ENCODE measurements at places on chromosomes 5 and 9. TPM values are rescaled to one million over a fixed set of nuclear protein-coding genes. Genes with fewer than 3 reads are reported as not detected.

The IFNB1 gene
- not detected for total RNA-seq

The SNX2 gene
- 128 TPM for total RNA-seq

DNA sequence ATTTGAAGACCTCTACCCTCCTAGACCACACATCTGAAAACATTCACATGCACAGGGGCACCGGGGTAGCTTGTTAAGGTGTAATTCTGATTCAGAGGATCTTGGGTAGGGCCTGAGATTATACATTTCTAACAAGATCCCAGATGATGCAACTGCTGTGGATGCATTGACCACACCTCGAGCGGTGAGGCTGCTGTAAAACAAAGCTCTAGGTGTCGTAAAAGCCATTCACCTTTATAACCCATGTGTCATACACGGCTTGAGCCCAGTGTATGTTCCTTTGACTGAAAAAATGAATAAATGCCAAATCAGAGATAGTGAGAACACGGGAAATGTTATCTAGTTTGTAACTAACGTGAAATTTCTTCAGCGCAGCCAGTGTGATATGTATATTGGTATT lies 1578.2 kb upstream of the WWC1 start:
- no peak for DNase-seq

GRCh38 chr5:139752506-139753473 lies 42.8 kb upstream of the PSD2 start:
- no peak for DNase-seq

- no peak for DNase-seq
Observed at GRCh38 chr5:54159153-54159892, 151.1 kb downstream of the ARL15 start.

The HAVCR2 gene
- 2.4 TPM for total RNA-seq

GRCh38 chr9:132168347-132168746 lies 6.5 kb downstream of the NTNG2 start:
- DNase-seq = no peak

DNA sequence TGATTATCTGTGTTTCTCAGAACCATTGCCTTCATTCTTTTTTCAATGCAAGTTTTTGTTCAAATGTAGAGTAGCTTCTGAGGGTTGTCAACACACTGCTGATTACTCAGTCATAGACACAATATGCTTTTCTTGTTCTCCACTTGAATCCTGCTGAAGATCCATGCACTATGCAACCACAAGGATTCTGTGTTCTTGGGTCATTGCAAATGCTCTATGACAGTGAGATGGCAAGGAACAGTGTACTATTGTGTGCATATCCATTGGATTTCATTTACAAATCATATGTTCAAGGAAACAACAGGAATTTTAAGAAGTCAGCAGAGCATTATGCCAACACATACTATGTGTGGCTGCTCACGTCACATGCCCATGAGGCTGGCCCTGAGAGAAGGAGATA lies 1590.2 kb downstream of the EFNA5 start:
- no peak for DNase-seq

DNA sequence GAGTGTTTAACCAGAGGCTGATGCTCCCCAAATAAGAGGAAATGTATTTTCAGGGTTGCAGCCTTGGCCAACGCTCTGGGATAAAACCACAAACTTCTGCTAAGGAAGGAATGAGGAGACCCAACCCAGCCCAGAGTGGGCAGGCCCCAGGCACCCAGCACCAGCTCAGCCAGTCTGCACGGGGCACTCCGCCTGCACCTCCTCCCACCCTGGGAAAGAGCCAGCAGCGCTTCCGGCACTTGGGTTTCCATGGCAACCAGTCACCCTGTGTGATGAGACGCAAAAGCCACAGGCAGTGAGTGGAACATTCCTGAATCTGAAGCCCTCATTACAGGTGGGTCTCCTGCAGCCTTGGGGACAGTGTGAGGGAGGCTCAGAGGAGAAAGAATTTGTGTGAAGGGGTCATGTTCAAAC lies 85.2 kb upstream of the ZBTB43 start:
- DNase-seq = no peak

GRCh38 chr5:38639377-38640358 lies 83.2 kb upstream of the LIFR start:
- DNase-seq = no peak

GRCh38 chr5:35811108-35811741 lies 45.5 kb upstream of the IL7R start:
- DNase-seq = no peak

The FBXW5 gene
- total RNA-seq = 111 TPM

DNA sequence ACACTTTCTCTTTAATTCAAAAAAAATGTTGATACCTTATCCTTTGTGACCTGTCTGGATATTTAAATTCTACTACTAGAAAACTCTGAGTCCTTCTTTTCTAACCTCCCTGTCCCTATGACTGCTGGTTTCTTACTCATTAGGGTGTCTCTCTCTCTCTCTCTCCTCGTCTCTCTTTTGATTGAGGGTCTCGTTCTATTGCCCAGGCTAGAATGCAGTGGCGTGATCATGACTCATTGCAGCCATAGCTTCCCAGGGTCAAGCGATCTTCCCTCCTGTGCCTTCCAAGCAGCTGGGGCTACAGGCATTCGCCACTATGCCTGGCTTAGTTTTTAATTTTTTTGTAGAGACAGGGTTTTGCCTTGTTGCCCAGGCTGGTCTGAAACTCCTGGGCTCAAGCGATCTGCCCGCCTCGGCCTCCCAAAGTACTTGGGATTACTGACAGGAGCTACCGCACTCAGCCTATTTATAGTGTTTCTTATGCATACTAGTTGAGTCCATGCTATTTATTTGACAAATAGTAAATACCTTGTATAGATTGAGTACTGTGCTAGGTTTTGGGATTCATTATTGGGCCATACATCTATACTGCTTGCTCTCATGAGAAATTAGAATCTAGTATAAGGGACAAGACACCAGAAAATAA lies 61.9 kb downstream of the NSD1 start:
- no peak for DNase-seq

The IFNK gene
- total RNA-seq = not detected

The PCAT7 gene
- not detected for total RNA-seq

DNA sequence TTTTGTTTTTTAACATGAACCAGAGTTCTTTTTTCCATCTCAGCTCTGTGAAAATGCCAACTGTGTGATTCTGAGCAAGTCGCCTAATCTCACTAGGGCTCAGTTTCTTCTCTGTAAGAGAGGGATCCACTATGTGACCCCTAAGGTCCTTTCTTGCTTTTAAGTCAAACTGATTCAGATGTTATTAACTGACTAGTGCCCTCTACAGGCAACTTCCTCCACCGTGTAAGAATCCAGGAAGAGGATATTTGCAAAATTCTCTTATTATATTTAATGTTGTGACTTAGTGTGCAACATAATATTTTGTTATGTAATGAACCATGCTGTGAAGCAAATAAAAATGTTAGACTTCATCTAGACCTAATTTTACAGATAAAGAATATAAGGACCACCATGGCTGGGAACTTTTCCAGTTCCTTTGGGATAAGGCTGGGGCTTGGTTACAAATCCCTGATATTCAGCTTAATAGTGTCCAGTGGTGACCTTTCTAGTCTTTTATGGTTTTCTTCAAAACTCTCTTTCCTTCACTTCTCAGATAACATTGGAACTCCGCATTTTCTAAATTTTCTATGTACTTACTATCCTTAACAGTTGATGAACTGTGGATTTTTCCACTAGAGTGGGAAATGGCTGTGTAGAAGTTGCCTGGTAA lies 244.7 kb downstream of the PIK3R1 start:
- DNase-seq = peak; percentile 46

The CCNH gene
- 25.4 TPM for total RNA-seq

GRCh38 chr5:72296256-72296655 lies 23.8 kb downstream of the MRPS27 start:
- DNase-seq = no peak

The C5orf58 gene
- total RNA-seq = not detected

The PPP1R26 gene
- 16.4 TPM for total RNA-seq

The GRIA1 gene
- total RNA-seq = 0.37 TPM

The VCAN gene
- total RNA-seq = 58.2 TPM

- DNase-seq = no peak
Observed at GRCh38 chr9:134293611-134294152, 32.6 kb upstream of the RXRA start.

DNA sequence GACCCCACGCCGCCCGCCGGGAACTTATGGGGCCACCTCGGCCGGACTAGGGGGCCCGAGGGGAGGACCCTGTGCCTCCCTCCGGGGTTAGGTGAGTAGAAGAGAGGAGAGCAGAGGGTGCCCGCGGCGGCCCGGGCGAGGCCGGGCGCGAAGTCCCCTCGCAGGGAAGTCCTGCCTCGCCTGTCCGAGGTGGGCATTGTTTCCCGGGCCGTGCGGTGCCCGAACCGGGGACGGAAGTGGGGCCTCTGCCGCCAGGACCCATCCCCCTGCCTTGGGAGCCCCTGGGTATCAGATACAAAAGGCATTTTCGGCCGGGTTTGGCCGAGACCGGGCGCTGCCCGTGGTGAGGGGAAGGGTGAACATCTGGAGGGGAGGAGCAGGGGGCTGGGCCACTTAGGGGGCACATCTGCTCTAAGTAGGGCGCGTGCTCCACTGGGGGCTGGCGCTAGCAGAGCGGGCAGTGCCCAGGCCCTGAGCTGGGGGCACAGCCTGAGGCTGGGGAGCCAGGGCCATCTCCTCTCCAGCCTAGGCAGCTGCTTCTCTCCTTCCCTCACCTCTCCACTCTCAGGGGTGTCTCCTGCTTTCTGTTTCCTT lies 48.2 kb downstream of the DAB2IP start:
- DNase-seq = no peak

The NEURL1B gene
- 90.0 TPM for total RNA-seq

The MED22 gene
- 25.6 TPM for total RNA-seq

- DNase-seq = no peak
Observed at GRCh38 chr5:6780802-6781391, 67.7 kb downstream of the TENT4A start.

- DNase-seq = no peak
Observed at GRCh38 chr5:68968429-68968828, 125.4 kb upstream of the SLC30A5 start.

- DNase-seq = no peak
Observed at GRCh38 chr5:72860499-72860898, 44.0 kb downstream of the TNPO1 start.

The PRLR gene
- total RNA-seq = 58.4 TPM

- DNase-seq = no peak
Observed at GRCh38 chr5:170109059-170110031, 3.6 kb downstream of the FOXI1 start.

DNA sequence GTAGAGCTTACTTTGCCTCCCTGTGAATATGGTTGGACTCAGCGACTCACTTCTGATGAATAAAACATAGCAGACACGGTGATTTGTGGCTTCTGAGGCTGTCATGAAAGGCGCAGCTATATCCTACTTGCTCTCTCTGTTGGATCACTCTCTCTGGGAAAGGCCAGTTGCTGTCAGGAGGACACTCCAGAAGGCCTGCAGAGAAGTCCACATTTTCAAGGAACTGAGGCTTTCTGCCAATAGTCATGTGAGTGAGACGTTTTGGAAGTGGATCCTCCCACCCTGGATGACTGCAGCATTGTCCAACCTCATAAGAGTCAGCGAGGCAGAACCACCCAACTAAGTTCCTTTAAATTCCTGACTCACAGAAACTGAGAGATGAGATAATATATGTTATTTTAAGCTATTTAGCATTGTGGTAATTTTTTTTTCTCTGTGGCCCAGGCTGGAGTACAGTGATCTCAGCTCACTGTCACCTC lies 156.0 kb upstream of the MAST4 start:
- DNase-seq = peak; percentile 83

DNA sequence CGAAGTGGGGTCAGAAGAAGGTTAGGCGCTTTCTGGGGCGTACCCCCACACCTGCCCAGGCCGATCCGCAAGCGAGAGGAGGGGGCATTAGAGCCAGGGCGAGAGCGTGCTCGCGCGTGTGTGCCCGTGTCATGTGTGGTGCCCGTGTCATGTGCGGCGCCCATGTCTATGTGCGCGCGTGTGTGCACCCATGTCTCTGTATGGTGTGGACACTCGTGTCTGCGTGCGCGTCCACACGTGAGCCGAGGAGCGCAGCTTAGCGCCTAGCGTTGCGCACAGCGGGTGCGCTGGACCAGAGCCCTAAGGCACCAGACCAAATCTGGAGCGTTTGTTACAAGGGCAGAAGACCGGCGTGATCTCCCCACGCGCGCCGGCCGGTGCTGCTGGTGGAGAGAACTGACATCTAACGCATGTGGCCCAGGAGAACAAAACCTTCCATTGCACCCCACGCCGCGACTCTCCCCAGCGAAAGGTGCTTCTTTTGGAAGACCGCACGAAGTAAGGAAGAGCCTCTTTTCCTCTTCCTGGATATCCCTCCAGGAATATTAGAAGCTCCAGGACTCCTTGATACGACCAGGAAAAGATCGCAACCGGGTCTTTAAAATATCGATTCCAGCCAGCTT lies 644 bp downstream of the NIM1K start:
- peak; percentile 37 for DNase-seq
